HFFc6 (cell line): ENCODE measurements at places on chromosomes 7 and 10.
A peak's percentile ranks its signal among the peaks of the same experiment; 100 is the strongest.

DNA sequence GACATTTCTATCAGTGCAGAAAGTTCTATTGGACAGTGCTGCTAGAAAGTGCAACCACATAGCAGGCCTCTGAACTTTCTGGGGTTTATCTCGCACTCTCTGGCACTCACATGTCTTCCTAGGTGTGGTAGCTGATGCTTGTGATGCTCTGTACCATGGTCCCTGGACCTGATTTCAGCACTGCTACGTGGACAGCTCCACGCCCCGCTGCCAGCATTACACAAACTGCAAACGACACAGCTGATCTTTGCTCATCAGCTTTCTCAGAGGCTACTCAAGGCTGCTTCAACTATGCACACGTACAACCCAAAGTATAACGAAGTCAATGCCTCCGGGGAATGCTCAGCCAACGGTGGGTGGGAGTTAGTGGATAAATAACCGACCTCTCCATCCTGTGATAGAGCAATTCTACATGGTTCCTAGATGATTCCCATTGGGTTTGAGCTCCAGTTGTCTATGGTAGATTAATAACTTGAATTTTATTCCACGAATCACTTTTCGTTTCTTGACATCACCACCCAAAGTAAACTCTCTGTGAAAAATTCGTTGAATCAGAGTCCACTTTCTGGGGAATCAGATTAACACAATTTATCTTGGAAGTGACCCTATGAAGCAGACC lies 302.5 kb downstream of the ACTR3B start:
- DNase-seq, result no peak

DNA sequence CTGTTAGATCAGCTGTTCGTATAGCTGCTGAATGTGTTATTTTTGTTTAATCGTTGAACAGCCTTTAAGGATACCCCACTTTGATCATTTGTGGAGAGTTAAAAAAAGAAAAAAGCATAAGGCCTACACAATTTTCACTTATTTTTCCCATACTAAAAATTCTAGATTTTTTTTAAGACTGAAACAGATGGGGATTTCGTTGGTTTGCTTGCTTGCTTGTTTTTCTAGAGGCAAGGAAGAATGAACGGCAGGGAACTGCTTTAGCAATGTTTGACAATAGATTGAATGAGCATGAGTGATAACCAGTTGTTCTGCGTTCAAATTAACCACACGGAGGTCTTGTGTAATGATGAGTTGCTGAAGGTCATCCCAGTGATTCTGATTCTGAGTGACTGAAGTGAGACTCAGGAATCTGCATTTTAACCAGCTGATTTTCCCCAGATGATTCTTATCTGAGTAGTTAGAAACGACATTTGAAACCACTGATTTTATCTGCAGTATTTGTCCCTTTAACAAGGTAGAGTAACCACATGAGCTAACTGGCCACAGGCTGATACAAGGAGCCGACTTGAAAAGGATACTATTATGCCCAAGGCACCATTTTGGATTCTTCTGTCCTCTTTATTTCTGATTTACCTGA lies 85.9 kb downstream of the GPR37 start:
- DNase-seq, result no peak

- DNase-seq, result no peak
Measured at GRCh38 chr10:42722575-42722974, 60.0 kb upstream of the BMS1 start.

DNA sequence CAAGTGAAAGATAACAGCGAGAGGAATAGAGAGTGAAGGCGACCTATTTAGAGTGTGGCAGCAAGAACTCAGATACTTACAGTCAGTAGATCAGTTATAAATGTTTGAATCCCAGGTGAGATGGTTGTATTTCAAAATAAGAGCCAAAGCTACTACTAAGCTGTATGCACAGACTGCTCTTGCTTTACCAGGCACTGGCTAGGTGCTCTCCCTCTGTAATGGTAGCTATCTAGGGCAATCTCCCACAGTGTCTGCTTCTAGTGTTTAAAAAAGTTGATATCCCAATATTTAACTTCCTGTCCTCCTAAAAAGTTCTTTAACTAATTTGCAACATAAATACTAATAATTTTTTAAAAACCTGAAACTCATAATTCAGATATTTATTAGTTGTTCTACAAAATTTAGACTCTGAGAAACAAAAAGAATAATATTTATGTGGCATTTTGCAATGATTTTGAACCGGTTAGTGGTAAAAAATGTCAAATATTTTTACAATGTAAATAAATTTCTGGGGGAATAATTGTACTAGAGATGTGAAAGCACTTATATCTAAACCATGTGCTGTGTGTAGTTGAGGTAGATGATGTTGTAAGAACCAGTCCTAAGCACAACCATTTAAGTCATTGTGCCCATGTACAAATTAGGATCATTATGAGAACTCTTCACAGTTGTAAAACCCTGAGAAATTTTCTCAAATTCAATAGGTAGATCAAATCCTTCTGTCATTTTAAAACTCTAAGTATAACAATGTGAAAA lies 349.3 kb upstream of the SEMA3D start:
- DNase-seq, result no peak

- DNase-seq, result no peak
Measured at GRCh38 chr7:121307021-121307574, 21.7 kb upstream of the WNT16 start.

DNA sequence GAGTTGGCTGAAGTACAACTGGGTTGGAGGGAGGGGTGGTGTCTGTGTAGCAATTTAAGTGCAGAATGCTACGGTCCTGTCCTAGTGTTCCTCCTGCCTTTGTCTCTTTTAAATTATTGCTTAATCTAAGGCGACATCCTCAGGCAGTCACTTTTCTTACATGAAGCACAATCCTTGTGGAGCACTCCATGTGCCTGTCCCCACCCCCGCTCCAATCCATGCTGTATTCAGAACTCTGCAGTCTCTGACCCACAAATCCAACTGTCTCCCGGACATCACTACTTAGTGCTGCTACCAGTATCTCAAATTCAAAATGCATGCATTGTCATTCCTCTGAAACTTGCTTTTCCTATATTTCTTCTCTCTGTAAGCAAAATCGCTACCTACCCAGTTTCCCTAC lies 91.4 kb upstream of the FAM133B start:
- DNase-seq, result no peak

DNA sequence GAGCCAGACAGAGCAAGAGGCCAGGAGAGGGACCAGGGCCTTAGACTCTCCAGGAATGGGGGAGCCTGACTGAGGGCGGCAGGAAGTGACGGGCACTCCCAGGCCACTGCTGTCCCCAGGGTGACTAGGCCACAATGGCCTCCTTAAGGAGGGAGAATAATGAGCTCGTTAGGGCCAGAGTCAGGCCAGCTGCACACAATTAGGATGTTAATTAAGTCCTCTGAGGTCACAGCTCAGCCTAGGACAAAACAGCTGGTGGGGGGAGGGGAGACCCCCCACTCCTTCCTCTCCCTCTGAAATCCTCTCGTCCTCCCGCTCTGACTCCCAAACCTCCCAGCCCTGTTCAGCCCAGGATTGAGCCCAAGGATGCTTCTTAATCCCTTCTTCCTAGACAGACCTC lies 143.0 kb downstream of the NEURL1 start:
- no peak for DNase-seq

GRCh38 chr10:88472540-88472939 lies 110.6 kb downstream of the RNLS start:
- peak; percentile 6 for DNase-seq

DNA sequence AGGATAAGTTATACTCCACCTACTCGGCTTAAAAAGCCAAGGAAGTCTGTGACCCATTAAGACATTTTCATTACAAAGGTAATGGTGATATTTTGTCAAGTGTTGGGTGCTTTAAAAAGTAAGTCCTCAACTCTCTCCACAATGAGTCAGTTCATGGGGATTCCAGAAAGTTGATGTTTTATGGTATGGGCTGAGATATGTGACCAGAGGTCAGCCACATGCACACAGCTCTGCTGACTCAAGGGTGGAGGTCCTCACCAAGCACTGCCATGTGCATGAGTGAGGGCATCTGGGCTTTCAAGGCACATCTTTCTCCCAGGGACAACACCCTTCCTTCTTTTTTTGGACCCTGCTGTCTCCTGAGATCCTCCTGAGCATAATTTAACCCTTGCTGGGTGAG lies 292.9 kb downstream of the PTEN start:
- peak; percentile 82 for DNase-seq

- no peak for DNase-seq
Measured at GRCh38 chr7:24659505-24659904, 86.3 kb downstream of the PALS2 start.

DNA sequence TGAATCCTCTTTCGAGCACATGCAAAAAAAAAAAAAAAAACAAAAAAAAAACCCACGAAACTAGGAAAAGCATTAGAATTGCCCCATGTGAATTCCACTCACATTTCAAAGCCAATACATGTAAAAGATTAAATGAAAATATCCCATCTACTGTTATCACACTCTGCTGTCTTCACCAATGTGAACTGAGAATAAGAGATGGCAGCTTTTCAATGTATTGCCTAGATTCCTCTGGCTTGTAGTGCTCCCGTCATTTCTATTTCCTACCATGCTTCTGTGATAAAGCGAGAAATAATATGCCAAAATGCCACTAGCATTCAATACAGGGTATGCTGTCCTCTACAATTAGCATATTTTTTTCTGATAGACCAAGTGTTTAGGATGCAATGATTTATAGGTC lies 517.0 kb downstream of the NRG3 start:
- DNase-seq, result no peak

DNA sequence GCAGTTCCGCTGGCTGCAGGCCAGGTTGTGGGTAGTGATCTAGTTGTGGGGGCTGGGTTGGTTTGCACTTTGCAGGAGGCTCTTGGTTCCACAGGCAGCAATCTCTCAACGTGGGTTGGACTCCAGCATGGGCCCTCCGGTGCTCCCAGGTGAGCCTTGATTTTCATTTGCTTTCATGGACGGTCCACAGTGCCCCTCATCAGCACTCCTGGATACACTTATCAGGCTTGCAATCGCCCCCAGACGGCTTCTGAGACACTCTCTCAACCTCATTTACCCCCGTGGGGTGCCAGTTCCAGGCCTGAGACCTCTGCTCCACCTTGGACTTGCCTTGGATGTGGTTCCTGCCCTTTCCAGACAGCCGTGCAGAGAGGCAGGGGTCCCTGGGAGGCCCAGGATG lies 31.3 kb upstream of the ZNF273 start:
- DNase-seq, result no peak

GRCh38 chr7:78760620-78761355 lies 692.7 kb downstream of the MAGI2 start:
- no peak for DNase-seq

GRCh38 chr7:91045606-91046005 lies 218.6 kb upstream of the FZD1 start:
- DNase-seq, result no peak

DNA sequence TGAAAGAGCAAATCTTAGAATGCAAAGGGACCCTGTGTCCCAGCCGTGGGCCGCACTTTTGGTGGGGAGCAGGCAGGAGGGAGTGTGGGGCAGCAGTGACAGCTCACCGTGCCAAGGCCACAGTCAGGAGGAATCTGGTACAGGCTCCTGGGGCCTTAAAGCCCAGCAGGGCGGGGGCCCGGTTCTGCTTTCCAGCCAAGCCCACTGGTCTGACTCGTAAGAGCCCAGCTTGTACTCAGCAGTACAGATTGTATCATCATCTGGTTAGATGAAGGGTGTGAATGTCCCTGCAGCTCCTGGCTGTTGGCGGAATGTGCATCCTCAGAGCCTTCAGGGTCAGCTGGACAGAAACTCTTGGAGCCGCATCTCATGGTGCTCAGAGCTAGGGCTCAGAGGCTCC lies 30.5 kb upstream of the TRIM8 start:
- no peak for DNase-seq

DNA sequence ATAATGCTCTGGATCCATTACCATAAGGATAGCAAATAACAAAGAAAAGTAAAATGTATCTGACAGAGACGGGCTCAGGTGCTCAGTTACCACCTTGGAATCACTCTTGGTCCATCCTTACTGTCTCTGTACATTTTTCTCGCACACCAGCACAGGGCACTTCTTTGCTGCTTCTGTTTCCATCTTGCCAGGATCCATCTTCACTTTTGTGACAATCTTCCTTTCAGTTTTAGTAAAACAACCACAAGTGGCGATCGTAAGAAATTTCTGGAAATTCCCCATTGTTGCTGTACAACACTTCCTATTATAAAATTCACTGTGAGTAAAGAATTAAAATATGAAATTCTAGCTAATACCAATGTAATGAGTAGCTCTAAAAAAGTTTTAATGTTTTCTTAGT lies 695.5 kb downstream of the GRM8 start:
- DNase-seq, result no peak

- DNase-seq, result no peak
Measured at GRCh38 chr7:7276161-7276560, 93.8 kb downstream of the C1GALT1 start.

- DNase-seq, result no peak
Measured at GRCh38 chr7:693280-693679, 33.2 kb upstream of the DNAAF5 start.

GRCh38 chr10:129307141-129307540 lies 159.9 kb upstream of the MGMT start:
- no peak for DNase-seq

DNA sequence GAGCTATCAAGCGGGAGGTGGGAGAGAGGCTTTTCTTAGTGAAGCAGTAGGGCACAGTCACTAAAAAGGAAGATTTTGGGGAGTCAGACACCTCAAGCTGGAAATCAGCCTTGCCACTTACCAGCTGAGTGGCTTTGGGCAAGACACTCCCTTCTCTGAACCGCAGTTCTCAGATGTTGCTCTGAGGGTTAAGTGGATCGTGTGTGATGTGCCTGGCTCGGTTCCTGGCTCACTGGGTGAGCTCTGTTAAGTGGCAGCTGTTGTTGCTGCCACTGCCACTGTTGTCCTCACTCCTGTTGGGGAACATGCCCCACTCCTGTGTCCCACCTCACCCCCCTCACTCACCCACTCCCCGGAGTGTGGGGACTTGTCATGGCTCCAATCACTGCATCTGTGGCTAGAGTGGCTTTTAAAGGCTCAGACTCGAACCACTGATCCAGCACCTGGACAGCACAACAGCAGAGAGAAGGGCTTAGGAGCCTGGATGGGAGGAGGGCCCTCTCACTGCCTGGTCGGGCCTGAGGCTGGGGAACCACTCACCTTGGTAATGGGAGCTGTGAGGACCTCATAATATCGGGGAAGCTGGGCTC lies 20.0 kb downstream of the PYROXD2 start:
- DNase-seq, result no peak

DNA sequence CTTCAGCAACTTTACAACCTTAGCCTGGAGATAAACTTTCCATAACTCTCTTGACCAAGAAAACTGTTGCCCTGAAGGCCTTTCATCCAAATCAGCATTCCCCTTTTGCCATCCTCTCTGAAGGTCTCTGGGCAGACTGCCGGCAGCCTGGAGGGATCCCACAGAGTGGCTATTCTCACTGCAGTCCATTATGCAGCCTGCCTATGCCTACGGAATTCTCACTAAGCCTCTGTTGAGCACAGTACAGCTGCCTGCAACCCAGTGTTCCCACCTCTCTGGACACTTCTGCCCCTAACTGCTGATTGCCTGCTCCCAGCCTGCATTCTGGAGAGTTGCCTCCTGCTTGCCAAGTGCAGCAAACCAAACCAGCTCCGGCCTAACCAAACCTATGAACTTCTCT lies 548.9 kb upstream of the STEAP1 start:
- DNase-seq, result no peak

DNA sequence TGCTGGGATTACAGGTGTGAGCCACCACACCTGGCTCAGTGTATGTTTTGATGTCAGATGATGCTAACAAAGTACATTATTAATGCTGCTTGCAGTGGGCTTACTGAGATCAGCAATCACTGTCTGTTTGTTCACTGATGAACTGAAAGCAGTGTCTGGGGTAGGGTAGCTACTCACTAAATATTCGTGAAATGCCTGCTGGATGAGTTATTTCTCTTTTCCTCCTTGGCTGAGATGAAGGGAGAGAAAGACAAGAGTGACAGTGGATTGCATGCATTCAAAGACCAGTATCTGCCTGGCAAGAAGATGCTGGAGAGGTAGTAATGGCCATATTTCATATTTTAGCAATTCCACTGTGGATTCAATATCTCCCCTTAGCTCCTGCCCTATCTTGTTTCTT lies 32.3 kb downstream of the FAM107B start:
- DNase-seq, result no peak
